ENCODE measurements at places on chromosomes 7 and 10. TPM values are rescaled to one million over a fixed set of nuclear protein-coding genes. Genes with fewer than 3 reads are reported as not detected.
A peak's percentile ranks its signal among the peaks of the same experiment; 100 is the strongest.

CALML5 gene
- not detected for total RNA-seq

ABCB1 gene
- 5.8 TPM for total RNA-seq

OR2A1 gene
- 0.36 TPM for total RNA-seq

CYP2W1 gene
- total RNA-seq, result 0.83 TPM

PON1 gene
- 0.16 TPM for total RNA-seq

DRGX gene
- not detected for total RNA-seq

KAT6B gene
- 52.7 TPM for total RNA-seq

GRCh38 chr7:123417580-123417979 lies 116.8 kb downstream of the IQUB start:
- no peak for DNase-seq

GRCh38 chr7:21953781-21954180 lies 8.1 kb upstream of the CDCA7L start:
- DNase-seq, result no peak

- DNase-seq, result peak; percentile 78
These were observed 44.2 kb downstream of the PPIF start for GRCh38 chr10:79391231-79392019.

DNA sequence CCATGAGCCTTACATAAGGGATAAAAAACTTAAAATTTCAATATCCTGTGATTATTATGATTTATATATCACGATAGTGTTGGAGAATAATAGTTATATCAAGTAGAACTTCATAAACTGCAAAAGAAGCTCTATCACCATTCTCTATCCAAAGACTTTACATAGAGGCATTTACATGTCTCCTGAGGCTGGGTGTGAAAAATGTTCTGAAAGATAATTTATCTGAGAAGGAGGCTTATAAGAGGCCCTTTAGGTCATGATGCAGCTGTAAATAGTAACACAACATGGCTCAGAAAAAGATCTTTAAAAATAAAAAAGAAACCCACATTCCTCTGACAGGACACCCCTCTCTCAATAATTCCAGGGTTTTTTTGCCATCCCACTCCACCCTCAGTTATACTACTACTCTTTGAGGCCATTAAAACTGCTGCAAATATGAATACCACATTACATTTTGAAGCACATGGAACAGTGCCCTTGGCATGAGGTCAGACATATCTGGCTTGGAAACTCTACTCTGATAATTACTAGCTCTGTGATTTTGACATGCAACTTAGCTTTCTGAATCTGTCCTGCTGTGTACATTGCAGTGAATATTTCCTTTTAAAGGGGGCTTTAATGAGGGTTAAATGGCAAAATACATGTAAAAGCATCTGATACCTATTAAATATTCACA lies 55.5 kb downstream of the SLC16A12 start:
- no peak for DNase-seq

GRCh38 chr10:128069351-128070051 lies 56.7 kb downstream of the MKI67 start:
- peak; percentile 80 for DNase-seq

DNA sequence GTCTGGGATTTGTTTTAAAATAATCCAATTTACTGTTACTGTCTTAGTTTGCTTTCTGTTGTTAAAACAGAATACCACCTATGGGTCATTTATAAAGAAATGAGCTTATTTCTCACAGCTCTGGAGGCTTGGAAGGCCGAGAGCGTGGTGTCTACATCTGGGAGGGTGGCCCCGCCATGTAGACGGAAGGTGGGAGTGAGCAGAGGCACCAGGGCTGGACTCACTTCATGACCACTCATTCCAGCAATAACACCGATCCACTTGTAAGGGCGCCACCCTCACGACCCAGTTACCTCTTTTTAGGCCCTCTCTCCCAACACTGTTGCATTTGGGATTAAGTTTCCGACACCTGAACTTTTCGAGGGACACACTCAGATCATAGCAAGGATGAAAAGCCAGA lies 36.2 kb upstream of the CFAP46 start:
- DNase-seq, result peak; percentile 26

- no peak for DNase-seq
These were observed 192.8 kb upstream of the AGK start for GRCh38 chr7:141358386-141358785.

DNA sequence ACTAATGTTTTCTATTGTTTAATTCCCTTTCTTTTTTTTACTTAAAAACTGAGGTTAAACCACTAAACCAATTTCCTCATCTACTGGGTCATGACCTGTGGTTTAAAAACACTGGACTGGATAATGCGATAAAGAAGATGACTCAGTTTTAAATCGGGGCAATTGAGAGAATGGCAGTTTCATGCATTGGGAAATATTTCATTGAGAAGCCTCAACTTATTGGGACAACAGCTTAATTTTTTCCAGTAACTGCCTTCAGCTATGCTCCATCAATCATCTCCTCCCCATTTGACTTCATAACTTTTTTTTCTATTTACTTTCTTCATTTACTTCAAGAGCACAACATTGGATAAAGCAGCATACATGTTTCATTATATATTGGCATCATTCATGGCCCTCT lies 61.8 kb upstream of the MET start:
- no peak for DNase-seq

DNA sequence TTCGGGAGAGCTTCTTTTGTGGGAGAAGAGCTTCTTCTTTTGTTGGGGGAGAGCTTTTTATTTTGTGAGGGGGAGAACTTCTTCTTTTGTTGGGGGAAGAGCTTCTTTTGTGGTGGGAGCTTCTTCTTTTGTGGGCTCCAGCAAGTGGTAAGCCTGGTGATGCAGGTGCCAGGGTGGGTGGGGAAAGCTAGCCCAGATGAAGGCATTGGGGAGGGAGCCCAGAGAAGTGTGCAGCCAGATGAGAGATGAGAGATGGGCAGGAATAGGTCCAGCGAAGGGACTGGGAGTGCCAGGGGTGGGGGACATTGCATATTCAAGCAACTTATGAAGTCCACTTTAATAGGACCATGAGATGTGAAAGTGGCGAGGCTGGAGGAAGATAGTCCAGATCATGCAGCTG lies 9.7 kb downstream of the ADRA2A start:
- no peak for DNase-seq

DNA sequence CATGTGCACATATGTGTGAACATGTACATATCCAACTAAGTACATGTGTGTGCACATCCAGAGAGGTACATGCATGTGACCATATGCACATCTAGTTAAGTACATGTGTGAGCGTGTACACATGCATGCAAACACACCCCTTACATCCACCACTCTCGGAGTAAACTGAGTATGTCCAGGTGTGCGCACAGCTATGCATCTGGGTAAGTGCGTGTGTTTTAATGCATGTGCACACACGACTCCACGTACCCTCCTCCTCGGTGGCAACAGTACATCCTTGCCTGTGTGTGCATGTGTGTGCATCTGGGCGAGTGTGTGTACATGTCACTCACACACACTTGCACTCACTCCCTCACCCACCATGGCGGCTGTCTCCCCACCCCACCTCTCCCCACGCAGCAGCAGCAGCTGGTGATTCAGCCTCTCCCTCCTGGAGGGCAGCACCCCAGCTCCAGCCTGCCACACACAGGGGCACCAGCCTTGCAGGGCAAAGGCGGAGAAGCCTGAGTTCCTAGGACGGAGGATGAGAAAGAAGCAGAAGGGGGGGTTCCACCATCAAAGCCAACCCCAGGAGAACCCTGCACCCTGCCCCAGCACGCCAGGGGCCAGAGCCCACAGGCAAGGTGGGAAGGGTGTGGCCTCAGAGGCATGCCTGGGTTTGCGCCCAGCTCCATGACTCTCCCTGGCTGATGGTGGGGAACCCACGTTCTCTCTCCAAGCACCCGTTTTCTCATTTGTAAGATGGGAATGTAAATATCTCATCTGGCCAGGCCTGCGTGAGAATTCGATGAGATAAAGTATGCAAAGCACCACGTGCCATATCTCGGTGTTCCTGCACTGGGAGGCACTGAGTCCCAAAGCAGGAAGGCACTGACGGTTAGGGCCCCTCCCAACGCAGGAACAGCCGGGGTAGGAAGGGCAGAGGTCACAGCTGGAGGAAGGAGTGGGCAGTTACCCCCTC lies 27.7 kb upstream of the DNAAF5 start:
- DNase-seq, result peak; percentile 63

All from sigmoid colon (tissue), 7 donors.